GOT3 (cell line): ENCODE measurements at places on chromosomes 6 and 20.

DNA sequence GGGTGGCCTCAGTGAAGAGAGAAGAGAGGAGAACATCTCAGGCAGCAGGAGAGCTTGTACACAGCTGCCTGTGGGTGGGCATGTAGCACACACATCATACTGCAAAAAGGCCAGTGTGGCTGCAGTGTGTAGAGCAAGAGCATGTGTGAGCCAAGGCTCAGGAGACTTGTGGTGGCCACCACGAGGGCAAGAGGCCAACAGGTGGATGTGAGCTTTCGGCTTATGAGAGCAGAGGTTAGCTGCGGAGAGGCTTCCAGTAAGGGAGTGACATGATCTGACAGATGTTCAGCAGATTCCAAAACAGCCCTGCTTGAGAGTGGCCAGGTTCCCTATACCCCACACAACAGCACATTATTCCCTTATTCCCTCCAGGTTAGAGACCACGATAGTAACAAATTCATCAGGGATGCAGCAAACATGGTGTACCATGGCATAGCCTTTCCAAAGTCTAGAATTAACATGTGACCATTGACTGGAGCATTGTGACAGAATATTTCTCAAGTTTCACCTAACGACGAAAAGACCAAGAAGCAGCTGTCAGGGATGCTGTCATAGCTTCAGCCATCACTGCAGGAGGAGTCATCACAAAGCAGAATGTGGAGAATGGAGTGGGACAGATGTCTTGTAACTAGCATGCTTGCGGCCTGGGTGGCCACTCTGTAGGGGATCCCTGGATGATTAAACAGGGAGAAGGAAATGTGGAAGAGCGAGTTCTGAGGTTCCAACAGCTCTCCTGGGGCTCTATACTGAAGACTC lies 23.1 kb downstream of the HM13 start:
- no peak for DNase-seq

GRCh38 chr6:40733770-40734396 lies 146.7 kb upstream of the LRFN2 start:
- no peak for DNase-seq

DNA sequence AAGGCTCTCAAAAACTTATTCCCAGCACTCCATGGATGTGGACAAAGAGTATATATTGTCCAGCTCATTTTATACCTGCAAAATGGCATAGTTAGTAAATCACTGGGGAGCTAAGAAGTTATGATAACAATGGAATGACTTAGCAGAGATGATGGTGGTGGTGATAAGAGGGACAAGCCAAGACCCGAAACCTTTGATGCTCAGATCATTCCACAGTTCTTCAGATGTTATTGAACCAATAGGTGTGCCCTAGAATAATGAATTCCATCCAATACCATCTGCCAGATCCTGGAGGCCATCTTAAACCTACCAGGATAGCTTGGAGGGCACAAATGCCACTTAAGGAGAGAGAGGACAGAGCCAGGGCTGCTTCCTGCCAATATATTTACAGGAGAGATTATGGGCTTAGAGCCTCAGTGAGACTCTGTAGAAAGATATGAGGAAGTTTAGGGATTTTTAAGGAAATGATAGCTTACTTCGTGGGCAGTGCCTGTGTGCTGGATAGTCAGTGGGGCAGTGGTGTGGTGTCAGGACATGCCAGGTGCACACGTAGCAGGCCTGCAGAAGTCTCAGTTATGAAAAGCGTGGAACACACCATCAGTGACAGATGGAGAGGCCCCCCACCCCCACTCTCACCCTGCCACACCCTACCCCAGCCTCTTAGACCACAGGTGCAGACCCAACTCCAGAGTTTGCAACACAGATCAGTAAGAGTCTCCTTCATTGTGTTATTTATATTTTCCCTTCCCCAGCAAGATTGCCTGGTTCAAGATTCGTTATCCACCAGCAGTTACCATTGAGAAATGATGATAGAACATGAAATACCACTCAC lies 209.7 kb upstream of the SUPT3H start:
- DNase-seq = no peak

DNA sequence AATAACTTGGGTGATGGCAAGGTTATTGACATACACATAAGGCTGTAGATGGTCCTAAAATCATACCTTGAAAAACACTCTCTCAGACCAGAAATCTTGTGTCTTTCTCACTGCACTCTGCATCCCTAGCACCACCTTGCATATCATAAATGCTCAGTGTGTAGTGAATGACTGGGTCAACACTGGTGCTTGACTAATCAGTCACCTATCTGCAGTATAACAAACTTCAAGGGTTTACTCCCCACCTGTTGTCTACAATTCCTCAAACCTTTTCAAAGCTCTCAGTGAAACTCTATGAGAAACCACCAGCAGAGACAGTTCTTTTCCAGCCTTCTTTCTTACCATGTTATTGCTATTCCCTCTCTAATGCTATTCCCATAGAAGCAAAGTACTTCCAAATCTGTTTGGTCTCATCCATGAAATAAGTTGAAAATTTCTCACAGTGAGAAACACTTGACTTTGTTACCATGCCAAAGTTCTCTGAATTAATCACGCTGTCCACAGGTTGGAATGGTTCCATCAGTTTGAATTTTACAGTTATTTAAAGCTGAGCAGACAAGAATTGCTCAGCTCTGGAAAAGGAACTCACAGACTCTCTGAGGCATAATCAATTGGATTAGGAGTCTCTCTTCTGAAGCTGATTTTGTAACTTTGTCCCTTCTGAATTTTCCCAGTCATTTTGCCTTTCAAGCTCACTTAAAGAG lies 104.8 kb upstream of the EYA4 start:
- no peak for DNase-seq

- no peak for DNase-seq
Observed at GRCh38 chr20:48335308-48336050, 492.3 kb downstream of the PREX1 start.

GRCh38 chr6:98794307-98794842 lies 40.0 kb upstream of the POU3F2 start:
- DNase-seq = no peak

GRCh38 chr6:40906759-40907158 lies 132.3 kb downstream of the UNC5CL start:
- DNase-seq = no peak

DNA sequence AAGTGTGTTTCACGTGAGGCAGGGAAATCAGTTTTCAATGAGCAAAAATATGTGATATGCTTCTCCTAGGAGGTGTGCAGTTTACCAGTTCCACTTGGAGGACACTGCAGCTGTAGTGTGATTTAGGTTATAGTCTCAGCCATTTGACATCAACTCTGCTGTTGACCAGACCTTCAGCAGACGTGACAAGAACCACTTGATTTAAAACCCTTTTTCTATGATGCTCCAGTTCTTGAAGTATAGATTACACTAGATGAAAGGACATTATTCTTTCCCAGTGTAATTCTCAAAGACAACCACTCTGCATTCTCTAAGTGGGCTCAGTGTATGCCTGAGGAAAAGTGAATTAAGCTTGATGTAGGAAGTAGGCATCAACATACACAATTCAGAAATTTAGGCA lies 480.8 kb downstream of the TBC1D32 start:
- no peak for DNase-seq

GRCh38 chr6:20879121-20879520 lies 344.9 kb downstream of the CDKAL1 start:
- DNase-seq = no peak

- DNase-seq = no peak
Observed at GRCh38 chr20:51122931-51123658, 100.2 kb upstream of the KCNG1 start.

DNA sequence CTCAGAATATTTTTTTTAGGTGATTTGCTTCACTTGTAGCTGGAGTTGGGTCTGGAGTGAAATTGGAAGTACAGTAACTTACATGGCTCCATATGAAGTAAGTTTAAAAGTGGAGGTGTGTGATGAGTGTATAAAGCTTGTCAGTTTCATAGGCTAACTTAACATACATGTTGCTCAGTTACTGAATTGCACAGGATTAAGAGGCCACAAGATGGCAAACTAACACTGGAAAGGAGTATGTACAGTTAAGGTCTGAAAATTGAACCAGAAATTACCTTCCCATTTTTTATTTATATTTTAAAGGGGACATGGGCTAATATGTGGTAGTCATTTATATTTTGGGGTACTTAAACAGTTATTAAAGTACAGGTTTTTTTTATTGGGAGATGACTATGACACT lies 45.3 kb upstream of the SMIM8 start:
- DNase-seq = no peak

DNA sequence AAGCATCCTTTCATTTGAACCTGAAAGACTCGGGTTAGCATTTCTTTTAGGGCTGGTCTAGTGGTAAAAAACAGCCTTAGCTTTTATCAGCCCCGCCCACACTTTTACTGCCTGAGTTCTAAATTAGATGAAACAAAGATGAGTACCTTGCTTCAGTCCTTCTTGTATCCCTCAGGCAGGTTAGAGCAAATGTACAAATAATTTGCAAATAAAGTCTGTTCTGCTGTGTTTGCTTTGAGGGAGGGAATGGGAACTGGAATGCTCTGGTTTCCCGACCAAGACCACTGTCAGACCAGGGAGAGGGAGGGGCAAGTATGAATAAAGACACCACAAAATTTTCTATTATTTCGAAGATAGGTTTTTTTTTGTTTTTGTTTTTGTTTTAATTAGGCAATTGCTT lies 85.5 kb upstream of the FLRT3 start:
- DNase-seq = no peak

- no peak for DNase-seq
Observed at GRCh38 chr6:36793913-36794712, 45.1 kb downstream of the CPNE5 start.

DNA sequence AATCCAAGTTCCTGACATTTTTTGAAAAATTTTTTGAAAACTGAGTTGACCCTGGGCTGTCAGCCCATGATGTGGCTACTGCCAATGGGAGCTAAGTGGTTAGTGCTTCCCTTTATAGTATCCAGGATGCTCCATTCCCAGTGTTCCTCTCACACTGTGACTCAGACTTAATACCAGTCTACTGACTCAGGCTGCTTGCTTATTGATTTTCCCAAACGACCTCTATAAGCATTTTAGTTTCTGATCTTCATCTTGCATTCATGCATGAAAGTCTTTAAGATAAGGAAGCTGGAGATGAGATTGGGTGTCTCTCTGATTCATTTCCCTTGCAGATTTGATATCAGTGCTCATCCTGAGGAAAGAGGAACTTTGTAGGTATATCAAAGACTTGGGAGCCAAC lies 560.0 kb downstream of the TBC1D32 start:
- no peak for DNase-seq

DNA sequence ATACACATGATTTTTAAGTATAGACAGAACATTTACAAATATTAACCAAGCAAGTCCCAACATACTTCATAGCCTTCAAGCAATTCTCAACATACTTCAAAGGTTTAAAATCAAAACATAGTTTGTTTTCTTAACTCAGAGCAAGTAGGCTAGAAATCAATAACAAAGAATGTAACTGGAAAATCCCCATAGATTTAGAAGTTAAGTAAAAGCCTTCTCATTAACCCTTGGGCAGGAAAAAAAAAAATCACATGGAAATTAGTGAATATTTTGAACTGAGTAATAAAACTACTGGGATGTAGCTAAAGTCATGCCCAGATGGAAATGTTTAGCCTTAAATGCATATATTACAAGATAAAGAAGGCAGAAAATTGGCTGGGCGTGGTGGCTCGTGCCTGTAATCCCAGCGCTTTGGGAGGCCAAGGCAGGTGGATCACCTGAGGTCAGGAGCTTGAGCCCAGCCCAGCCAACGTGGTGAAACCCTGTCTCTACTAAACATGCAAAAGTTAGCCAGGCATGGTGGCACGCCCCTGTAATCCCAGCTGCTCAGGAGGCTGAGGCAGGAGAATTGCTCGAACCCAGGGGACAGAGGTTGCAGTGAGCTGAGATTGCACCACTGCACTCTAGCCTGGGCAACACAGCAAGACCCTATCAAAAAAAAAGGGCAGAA lies 316.1 kb downstream of the TAF4 start:
- DNase-seq = no peak

- no peak for DNase-seq
Observed at GRCh38 chr20:21498195-21498594, 15.7 kb downstream of the NKX2-2 start.
